ENCODE measurements at places on chromosomes 12 and 14.

DNA sequence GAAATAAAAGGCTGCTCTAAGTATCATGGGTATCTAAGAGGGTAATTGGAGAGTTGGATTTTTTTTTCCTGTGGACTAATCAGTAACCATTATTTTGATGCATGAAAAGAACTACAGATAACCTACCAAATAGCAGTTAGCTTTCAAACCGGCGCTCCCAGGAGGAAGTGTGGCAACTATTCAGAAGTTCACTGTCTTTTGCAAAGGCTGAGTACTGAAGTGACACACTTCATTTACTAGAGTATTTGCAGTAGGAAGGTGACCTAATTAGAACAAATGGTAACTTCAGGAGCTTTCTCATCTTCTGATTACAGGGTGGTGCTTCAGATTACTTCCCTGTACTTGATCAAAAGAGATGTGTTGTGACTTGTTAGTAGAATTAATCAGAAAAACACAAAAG, 87.7 kb downstream of the PELI2 start:
- DNase-seq = no peak

DNA sequence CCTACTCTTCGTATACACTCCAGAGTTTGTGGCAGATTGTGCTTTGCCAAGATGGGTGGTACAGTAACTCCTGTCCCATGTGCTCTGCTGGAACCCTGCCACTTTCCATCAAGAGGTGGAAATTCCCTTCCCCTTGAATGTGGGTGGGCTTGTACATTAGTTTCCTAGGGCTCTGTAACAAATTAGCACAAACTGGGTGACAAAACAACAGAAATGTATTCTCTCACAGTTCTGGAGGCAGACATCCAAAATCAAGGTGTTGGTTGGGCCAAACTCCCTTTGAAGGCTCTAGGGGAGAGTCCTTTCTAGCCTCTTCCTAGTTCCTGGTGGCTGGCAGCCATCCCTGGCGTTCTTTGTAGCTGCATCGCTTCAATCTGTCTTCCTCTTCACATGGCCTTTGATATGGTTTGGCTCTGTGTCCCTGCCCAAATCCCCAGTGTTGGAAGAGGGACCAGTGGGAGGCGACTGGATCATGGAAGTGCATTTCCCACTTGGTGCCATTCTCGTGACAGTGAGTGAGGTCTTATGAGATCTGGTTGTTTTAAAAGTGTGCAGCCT, 117.5 kb downstream of the VRK1 start:
- DNase-seq = no peak

DNA sequence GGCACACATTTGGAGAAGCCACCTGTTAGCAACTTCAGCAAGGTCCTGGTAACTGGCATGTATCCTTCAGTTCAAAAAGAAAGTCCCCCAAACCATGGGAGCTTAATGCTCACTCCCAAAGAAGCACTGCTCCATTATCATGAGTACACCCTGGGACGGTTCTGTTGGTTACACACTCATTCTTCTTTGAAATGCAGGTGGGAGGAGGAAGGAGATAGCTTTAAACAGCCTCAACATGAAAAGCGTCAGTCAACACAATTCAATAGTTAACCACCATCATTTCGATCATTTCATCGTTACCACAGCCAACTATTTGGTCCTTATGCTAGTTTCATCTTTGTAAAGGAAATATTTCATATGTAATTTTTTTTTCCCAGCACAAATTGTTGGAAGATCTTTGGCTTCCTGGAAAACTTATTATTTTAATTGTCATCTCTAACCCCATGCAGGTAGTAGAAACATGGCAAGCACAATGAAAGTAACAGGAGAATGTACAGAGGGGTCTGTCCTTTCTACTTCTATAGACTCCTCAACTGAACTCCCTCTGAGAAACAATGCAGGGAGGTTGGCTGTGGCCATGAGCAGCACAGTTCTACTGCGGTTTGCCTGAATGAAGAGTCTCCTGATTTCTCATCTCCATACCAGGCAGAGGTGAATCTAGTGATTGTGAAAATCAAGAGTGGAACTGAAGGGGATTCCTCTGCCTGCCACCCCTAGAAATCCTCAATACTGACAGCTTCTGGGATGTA, 196.4 kb upstream of the FOXN3 start:
- no peak for DNase-seq

GRCh38 chr14:78363008-78363407, 192.8 kb downstream of the NRXN3 start:
- DNase-seq = no peak

DNA sequence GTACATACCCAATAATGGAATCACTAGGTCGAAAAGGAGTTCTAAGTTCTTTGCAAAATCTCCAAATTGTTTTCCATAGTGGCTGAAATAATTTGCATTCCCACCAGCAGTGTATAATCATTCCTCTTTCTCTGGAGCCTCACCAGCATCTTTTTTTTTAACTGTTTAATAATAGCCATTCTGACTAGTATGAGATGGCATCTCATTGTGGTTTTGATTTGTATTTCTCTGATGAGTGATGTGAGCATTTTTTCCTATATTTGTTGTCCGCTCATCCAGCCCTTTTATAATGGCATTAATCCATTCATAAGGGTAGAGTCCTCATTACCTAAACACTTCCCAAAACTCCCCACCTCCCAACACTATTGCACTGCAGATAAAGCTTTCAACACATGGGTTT, 278.3 kb downstream of the SEC23A start:
- no peak for DNase-seq

DNA sequence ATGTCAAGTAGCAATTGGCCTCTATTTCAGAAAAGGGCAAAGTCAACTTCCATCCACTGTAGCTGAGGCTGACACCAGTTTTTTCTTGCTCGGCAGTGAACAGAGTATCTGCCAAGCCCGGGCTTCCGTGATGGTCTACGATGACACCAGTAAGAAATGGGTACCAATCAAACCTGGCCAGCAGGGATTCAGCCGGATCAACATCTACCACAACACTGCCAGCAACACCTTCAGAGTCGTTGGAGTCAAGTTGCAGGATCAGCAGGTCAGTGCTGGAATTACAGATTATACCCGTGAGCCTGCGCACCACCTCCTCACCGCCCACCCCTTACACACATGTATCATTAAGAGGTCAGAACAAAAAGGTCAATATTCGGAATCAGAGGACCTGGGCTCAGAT, 19.4 kb downstream of the EVL start:
- DNase-seq = no peak

DNA sequence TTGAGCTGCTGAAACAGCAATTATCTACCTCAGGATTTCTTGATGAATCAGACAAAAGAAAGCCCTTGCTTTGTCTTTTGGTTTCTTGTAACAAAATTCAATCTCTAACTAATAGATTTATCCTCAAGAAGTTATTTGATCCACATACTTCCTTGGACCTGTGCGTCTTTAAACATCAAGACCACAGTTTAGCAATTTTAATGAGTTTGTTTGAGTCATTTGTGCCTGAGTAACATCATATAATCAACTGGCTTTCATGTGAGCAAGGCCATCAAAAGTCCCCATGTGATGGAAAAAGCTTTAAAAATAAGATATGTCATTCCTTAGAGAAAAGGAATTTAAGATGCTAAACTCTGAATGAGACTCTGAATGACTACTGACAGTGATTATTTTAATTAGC, 52.3 kb downstream of the KCNC2 start:
- no peak for DNase-seq

GRCh38 chr12:31386364-31386777, 60.4 kb upstream of the SINHCAF start:
- DNase-seq = no peak

- no peak for DNase-seq
Observed at GRCh38 chr12:72578327-72578726, 306.2 kb downstream of the TRHDE start.

Measured in COR-L47 (cell line).